ENCODE measurements at places on chromosomes 4 and X. TPM values are rescaled to one million over a fixed set of nuclear protein-coding genes. Genes with fewer than 3 reads are reported as not detected.
A peak's percentile ranks its signal among the peaks of the same experiment; 100 is the strongest.

Gene PPM1K
- total RNA-seq: 33.9 TPM

- no peak for DNase-seq
Observed at GRCh38 chr4:147101678-147102077, 156.0 kb upstream of the TTC29 start.

- DNase-seq: no peak
Observed at GRCh38 chr4:7197910-7198309, 5.6 kb downstream of the SORCS2 start.

DNA sequence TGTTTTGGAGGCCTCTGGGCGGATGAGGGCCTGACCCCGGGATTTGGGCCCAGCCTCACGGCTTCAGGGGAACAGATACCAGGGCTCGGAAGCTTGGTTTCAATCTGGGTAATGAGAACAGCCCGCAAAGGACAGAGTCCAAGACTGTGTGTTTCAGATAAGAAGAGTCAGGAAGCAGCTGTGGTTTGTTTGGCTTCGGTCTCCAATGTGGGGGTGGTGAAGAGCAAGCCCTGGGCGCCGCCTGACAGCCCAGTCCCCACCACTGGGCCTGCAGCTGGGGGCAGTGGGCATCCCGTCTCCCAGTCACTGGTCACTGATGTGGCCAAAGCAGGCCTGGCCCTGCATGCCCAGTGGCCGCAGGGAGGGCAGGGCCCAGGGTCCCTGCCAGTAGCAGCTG lies 9.1 kb downstream of the WFS1 start:
- DNase-seq: no peak

Gene MMRN1
- total RNA-seq: 31.0 TPM

Gene PDGFRA
- under 0.01 TPM for total RNA-seq

DNA sequence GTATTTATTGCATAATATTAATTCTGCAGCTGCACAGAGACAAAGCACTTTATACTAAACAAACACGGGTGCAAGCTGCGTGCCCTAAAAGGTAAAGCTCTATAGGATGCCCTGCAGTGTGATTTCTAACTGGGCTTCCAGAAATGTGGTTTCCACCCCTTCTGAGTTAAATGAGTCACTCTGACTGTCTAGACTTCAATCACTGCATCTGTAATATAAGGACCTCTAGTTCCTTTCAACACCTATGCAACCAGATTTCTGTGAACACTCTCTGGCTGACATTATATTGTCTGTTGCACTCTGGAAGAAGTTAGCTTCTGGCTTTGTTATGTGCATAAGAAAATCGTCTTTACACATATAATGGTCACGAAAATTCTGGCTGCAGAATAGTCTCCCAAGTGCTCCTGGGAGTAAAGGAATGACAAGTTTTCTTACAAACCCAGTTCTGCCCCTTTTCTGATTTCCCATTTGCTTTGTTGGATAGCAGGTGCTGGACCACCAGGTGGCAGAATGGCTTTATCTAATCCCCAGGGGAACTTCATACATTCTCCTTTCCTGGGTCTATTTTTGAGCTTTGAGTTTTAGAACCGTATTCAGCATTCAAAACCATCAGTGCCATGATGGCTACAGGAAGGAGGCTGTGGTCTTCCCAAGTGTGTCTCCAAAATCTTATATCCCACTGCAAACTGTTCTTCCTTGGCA lies 842.2 kb downstream of the STIM2 start:
- no peak for DNase-seq

DNA sequence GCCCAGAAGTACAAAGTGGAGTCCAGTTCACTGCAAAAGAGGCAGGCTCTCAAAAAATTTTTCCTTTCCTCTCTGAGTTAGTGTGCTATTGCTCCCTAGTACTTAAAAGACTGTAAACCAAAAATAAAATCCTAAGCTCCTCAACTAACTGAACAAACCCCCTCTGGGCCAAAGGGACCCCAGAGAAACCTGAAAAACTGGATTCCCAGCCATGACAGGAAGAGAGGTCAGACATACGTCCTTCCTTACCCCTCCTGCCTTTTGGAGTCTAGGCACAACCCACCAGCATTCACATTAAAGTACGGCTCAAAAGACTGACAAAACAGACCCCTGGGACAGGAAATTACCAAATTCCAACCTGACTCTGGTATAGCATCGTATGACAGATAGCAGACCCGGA lies 957.9 kb upstream of the PRKX start:
- DNase-seq: no peak

Gene ENAM
- not detected for total RNA-seq

- no peak for DNase-seq
Observed at GRCh38 chr4:121053601-121054143, 18.7 kb downstream of the NDNF start.

GRCh38 chr4:89029591-89029990 lies 27.4 kb downstream of the FAM13A start:
- DNase-seq: peak; percentile 11

- DNase-seq: no peak
Observed at GRCh38 chrX:17584248-17584681, 153.0 kb upstream of the SCML1 start.

Gene ZNF185
- total RNA-seq: 20.5 TPM

GRCh38 chrX:13852001-13852695 lies 35.3 kb upstream of the GPM6B start:
- DNase-seq: no peak

DNA sequence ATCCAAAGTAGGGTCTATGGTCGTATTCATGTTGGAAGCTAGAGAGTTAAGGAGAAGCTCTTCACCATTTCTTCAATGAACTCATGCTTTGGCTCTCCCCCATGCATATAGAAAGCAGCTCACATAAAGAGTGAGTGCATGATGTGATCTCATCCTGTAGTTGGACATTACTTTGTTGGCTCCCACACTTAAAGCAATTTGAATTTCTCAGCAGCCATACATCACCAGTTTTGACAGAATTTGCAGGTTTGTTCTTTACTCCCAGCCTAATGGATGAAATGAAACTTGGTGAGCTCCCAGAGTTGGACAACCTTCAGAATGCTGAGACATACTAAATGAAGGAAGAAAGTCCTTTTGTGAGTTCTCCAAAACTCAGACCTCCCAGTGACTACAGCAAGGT lies 613.5 kb downstream of the IQCM start:
- DNase-seq: no peak

Gene TLR6
- total RNA-seq: 4.3 TPM

- no peak for DNase-seq
Observed at GRCh38 chrX:7730071-7730470, 112.9 kb upstream of the VCX start.

Gene BANK1
- total RNA-seq: 1.3 TPM

- peak; percentile 68 for DNase-seq
Observed at GRCh38 chr4:42816880-42817400, 75.6 kb upstream of the GRXCR1 start.

Gene POU3F4
- total RNA-seq: under 0.01 TPM

- DNase-seq: no peak
Observed at GRCh38 chr4:23958749-23959148, 68.9 kb upstream of the PPARGC1A start.

GRCh38 chr4:960140-960635 lies 13.2 kb downstream of the DGKQ start:
- DNase-seq: no peak

DNA sequence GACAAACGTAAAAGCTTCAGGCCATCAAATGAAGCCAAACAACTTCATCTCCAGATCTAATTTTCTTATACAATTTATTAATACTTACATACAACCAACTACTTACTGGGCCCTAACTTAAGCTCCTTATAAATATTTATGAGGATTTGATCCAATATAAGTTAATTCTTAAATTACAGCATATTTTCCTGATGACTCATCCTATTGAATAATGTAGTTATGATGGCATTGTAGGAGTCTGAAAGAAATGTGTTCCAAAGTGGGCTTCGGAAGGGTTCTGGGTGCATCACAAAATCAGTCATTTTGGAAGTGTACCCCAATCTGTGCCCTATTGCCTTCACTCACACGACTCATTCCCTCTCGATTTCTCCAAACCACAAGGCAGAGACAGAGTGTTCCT lies 455.1 kb upstream of the CTSO start:
- no peak for DNase-seq

GRCh38 chr4:22192084-22192511 lies 243.5 kb upstream of the KCNIP4 start:
- no peak for DNase-seq

GRCh38 chr4:99321241-99322191 lies at the start of gene ADH1B:
Gene ADH1B (minus strand): TSS chr4:99321401. CDS start chr4:99321331, 70 bp downstream.
- no peak for DNase-seq

GRCh38 chr4:79850626-79851025 lies 222.4 kb downstream of the ANTXR2 start:
- no peak for DNase-seq

Gene FAM184B
- not detected for total RNA-seq

DNA sequence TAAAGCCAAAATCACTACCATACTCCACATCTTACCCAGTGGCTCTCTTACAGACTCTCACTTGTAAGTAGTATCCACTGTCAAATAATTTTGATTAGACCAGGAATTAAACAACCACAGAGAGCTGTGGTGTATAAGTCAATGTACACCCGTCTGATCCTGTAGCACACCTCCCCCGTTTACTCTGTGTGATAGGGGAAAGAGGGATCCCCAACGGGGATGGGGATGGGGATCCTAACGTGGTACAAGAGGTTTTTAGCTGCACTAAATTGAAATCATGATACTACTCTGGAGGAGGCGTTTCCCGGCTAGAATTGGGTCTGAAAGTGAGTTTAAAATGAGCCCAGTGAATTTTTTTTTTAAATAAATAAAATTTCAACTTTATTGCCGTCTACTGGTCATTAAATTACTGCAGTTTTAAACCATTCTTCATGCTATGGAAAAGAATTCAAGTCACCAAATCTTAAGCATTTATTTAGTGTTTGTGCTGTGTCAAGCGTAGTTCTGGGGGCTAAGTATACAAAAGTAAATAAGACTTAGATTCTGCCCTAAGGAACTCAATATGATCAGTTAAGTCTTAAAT lies 76.6 kb downstream of the INTS12 start:
- no peak for DNase-seq

DNA sequence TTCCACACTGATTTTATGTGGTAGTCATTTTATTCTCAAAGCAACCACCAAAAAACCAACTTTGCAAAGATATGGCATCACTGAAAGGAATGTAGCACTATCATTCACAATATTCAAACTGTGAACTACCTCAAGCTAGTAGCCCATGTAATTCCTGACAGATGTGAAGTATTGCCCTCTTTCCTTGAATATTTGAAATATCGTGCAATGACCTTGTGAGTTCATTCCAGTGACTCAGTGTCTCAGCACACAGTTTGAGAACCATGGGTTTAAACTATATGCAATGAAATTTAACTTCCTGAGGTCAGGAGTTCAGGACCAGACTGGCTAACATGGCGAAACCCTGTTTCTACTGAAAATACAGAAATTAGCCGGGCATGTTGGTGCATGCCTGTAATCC lies 20.9 kb upstream of the IQCM start:
- no peak for DNase-seq

DNA sequence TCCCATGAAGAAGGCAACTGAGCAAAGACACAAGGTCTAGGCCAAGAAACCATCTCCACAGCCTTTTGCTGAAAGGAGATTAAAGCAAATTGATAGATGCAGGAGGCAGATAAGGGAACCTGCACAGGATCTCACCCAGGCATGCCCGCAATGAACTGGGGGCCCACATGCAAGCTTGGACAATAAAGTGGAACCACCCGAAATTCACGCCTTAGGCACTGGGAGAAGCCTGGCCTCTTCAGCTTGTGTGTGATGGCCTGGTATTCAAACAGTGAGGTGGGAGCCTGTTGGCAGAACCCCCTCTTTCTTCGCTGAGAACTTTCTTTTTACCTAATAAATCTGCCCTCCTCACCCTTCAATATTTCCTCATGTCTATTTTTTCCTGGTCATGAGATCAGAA lies 213.2 kb downstream of the NR3C2 start:
- DNase-seq: no peak

DNA sequence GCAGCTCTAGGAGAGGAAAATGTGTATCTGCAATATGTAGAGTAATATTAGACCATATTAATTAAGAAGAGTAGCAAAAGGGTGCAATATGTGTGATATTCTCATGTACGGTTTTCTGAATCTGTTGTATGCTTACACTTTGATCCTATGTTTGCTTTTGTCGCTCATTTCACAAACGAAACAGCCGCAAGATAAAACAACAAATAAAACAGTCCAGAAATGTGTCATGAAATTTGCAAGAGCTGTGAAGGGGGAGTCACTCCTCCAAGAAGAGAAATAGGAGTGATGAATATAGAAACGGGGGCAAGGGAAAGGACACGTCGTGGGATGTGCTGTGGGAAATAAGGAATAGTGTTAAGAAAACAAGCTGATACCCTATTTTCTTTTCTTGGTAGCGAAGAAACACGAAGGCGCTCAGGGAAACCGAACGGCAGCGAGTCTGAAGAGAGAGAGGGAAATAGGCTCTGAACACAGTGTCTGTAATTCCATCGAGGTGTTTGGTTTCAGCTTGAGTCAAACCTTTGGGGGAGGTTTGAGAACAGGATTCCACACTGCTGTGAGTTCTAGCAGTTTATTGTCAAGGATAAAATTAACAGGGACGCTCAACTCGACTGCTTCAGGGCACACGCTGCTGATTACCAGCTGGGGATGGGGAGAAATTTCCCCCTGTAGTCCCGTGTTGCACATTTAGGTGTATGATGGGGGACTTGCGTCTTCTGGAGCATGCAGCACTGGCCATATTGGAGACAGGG lies 595.6 kb upstream of the TENM3 start:
- no peak for DNase-seq

DNA sequence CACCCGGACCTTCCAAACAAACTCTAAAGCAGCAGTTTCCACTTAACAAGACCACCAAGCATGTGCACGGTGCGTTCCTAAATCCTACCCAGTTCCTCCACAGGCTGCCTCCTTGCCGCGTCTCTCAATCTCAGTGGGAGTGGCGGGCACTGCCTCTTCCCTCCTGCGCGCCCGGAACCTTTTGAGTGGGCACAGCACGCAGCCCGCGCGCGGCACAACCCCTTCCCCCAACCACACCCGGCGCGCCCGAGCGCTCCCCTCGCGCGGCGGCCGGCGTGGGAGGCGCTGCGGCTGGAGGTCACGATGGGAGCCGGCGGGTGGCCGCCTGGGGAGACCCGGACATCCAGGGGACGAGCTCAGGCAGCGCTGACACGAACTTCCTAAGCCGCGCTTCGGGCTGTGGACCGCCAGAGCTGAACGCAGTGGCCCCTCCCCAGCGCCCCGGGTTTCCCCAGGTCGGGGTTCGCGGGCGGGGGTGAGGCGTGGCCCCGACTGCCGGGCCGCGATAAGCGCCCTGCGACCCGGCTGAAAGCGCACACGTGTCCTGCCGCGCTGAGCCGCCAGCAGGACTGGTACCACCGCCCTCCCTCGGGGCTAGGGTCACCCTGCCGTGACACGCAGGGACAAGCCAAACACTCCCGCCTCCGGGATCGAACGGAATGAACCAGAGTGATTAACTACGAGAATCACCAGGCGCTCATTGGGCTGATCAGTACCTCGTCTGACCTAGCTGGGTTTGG lies at the start of gene ABCG2:
ABCG2 (minus strand) TSS at position 151 of the 740 bp plus-strand sequence. CDS start 18,644 bp downstream, outside the sequence.
- DNase-seq: no peak

Gene MAP7D2
- total RNA-seq: 0.27 TPM

GRCh38 chrX:130418740-130419139 lies 17.0 kb downstream of the RBMX2 start:
- DNase-seq: no peak

GRCh38 chrX:48761674-48762471 lies at the start of gene GLOD5:
Gene GLOD5 (plus strand): TSS chrX:48761747. CDS start chrX:48761791, 44 bp downstream.
- no peak for DNase-seq

- no peak for DNase-seq
Observed at GRCh38 chr4:75011131-75011795, 78.3 kb downstream of the PARM1 start.

- DNase-seq: no peak
Observed at GRCh38 chr4:26015906-26016305, 101.9 kb downstream of the SMIM20 start.

- DNase-seq: no peak
Observed at GRCh38 chr4:165378398-165378744, 437 bp upstream of the CPE start.

All from hematopoietic multipotent progenitor cell (in vitro differentiated cells).